T-cell (primary cell): ENCODE measurements at places on chromosomes 2 and 18.
A peak's percentile ranks its signal among the peaks of the same experiment; 100 is the strongest.

- peak; percentile 43 for DNase-seq
Observed at GRCh38 chr2:126971481-126972278, 73.0 kb downstream of the TEX51 start.

GRCh38 chr2:173217116-173217840 lies 137.4 kb upstream of the CDCA7 start:
- DNase-seq: no peak

DNA sequence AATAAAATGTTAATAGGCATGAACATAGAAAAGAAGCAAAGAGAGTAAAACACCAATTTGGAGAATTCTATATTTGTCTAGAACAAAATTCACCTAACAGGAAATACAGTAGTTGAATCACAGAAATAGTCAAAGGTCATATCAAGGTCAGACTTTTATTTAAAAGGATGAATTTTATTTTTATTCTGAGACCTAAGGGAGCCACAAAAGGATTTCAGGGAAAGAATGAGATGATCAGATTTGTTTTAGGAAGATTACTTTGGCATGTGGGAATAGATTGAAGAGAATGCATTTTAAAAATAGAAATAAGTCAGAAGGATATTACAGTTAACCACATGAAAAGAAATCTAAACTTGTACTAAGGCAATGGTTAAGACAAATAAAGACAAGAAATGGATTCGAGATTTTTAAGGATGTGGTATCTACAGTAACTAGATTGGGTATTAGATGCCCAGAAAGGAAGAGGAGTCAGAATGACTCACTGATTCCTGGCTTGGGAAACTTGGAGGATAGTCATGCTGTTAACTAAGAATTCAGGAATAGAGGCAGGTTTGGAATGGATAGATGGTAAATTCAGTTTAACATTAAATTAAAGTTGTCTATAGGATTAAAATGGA lies 56.0 kb downstream of the METTL4 start:
- no peak for DNase-seq

GRCh38 chr2:82511894-82512293 lies 1947.2 kb downstream of the SUCLG1 start:
- DNase-seq: no peak

- DNase-seq: no peak
Observed at GRCh38 chr2:85807756-85808155, 54.0 kb downstream of the ATOH8 start.

GRCh38 chr2:239264492-239264837 lies 136.4 kb downstream of the HDAC4 start:
- peak; percentile 39 for DNase-seq

- DNase-seq: no peak
Observed at GRCh38 chr2:169221745-169222369, 140.5 kb downstream of the LRP2 start.

- DNase-seq: no peak
Observed at GRCh38 chr2:168639441-168639898, 163.0 kb upstream of the NOSTRIN start.

DNA sequence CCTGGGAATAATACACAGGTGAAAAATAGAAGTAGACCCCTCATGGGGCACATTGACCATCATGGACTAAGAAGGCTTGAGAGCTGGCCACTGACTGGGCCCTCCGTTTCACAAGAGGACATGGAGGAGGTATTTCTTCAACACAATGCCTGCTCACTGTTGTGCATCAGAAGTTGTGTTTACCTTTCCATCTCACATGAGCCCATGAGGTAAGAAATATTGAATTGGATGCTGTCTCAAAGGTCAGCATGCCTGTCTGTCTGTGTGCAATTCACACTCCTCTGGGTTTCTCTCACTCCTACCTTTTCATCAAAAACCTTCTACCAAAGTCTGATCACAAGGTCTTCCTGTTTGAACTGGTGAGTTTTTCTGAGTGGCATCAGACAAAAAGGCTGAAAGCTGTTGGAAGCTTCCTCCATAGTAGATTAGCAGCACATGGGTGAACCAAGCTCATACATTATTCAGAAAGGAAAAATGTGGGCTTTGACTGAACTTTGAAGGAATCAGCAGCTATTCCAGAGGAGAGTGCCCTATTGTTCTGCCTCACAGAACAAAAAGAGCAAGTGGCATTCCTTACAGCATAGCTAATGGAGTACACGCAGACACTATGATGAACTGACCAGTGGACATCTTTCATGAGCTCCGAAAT lies 143.2 kb upstream of the RND3 start:
- no peak for DNase-seq

DNA sequence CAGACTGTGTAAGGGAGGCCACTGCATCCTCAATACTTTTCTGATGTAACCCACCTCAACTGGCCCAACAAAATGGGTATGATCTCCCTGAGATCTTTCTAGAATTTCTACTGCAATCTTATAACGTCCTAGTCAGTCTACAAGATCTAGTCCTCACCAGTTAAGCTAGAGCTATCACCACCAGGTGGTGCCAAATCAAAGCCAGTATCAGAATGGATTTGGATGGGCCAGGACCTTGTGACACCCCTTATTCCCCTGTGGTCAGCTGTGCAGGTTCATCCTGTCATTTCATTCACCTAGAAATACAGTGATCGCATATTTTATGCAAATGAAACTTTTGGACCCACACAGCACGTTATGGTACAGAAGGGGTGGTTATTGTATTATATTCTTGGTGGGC lies 90.3 kb downstream of the OLA1 start:
- no peak for DNase-seq

DNA sequence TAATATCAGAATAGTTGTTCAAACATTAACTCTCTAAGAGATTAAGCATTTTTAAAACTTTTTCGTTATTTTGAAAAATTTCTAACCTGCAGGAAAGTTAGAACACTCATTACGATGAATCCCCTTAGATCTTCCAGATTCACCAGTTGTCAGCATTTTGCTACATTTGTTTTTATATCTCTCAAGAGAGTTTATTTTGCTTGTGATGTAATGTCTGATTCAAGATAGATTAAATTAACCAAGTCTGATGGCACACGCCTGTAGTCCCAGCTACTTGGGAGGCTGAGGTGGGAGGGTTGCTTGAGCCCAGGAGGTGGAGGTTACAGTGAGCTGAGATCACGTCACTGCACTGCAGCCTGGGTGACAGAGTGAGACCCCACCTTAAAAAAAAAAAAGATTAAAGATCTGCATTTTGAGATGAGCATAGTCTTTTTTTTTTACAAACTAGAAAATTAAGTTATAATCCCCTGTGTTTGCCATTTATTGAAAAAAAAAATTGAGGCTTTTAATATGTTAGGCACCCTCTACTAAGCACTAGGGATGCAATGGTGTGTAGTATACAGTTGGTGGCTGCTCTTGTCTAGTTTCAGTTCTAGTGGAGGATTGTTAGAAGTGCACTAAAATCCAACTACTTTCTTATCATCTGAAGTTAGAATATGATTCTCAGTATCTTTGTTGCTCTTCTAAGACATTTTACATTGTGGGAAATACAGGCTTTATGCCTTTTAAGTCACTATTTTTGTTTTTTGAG lies 20.9 kb downstream of the RAB10 start:
- no peak for DNase-seq

DNA sequence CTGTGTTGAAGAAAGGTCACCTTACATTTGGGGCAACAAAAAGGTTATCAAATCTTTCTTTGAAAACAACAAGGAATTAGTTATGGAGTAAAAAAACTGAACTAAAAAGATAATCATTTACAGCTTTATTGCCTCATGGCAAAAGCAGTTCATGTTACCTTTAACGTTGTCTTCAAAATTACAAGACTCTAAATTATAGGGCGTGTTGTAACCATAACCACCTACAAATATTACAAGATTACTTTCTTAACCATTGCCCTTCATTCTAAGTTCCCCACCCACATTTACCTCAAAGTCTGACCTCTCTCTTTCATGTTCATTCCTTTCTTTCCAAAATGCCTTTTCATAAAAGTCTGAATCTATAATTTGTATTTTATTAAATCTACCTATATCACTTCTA lies 74.6 kb upstream of the LRATD1 start:
- no peak for DNase-seq

- no peak for DNase-seq
Observed at GRCh38 chr18:31102941-31103340, 720 bp upstream of the DSC2 start.

GRCh38 chr2:217806482-217806765 lies 196.4 kb downstream of the TNS1 start:
- DNase-seq: no peak

- no peak for DNase-seq
Observed at GRCh38 chr2:88187927-88188326, 17.8 kb downstream of the THNSL2 start.
